ENCODE measurements at places on chromosomes 1 and 21.
A peak's percentile ranks its signal among the peaks of the same experiment; 100 is the strongest.

DNA sequence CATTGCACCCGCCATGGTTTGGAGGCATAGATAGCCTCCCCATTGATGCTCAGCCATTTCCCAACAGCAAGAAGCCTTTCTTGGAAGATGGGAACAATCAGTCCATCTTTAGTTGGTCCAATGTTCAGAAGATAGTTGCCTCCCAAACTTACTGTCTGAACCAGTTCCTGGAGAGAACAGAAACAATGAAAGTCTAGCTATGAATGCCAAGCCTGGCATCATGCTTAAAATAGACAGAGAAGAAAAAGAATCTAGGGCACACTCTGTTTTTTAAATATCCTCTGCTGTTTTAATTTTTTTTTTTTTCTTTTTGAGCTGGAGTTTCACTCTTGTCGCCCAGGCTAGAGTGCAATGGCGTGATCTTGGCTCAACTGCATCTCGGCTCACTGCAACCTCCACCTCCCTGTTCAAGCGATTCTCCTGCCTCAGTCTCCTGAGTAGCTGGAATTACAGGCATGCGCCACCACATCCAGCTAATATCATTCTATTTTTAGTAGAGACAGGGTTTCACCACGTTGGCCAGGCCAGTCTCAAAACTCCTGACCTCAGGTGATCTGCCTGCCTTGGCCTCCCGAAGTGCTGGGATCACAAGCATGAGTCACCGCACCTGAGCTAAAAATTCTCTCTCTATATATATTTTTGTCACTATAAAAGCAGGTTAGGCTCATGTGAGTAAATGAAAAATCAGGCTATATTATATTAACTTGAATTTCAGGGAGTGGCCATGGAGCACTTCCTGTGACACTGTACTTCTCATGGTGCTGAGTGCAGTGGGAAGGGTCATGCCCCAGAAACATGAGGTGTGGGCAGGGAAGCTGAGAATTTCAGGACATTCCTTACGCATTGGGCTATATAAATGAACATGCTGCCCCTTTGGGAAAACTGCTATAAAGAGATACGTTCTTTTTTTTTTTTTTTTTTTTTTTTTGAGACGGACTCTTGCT is 19.1 kb downstream of the FUCA1 start:
- no peak for DNase-seq

GRCh38 chr21:34526618-34527290 is 14.7 kb upstream of the KCNE1 start:
- DNase-seq = peak; percentile 25

DNA sequence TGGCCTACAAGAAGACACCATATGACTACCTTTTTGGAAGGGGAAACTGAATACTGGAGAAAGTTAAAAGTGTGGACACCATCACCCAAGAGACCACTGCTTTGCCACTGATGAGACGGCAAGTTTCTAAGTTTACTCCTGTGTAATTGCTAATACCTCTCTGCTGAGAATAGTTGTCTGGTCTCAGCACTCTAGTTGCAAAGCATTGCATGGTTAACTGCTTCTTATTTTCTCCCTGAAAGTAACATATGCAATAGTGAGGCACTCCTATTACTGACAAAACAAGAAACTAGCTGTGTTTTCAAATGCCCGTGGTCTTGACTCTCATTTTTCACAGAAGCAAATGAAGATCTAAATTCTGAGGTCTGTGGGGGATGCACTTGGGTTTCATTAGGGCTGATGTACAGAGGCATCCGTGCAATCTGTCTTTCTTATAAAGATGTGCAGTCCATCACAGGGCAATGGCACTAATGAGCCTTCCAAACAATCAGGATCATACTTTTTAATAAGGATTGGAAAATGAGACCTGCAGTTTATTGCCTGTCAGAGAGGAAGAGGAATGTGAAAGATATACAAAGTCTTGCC is 62.9 kb downstream of the IFI44 start:
- DNase-seq = no peak

DNA sequence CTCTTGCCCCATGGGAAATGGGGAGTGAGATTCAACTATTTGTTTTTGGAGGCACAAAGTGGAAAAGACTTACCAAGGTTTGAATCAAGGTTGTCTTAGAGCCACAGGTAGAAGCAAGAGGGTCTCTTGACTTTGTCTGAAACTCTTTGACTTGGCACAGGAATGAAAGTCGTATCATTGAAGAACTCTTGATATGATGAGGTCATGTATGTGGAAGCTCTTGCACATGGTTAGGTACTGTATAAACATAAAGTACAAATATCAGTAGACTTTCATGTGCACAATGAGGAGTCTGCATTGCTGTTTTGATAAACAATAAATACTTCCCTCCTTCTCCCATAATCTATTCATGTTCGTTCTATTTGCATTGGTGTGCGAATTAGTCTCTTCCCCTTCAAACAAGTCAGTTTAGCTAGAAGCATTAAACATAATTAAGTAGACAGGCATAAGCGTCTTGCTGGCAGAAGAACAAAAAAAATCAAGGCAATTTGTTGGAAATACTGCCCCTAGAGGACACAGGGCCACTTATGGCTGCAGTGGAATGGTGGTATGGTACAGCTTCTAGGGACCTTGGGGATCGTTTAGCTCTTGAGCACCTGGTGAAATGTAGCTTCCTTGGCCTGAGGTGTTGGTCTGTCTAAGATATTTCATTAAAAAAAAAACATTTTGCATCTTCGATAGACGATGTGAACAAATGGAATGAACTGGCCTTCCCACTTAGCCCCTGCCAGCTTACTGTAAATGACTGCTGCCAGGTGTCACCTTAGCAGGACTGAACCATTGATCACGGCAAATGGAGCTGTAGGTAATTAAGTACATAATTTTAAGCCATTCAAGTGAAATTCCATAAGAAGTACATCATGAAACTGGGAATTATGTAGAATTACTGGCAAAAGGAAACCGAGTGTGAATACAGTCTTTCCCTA is 218.0 kb upstream of the GALNT2 start:
- DNase-seq = no peak
